ENCODE measurements at places on chromosomes 2 and 18.
A peak's percentile ranks its signal among the peaks of the same experiment; 100 is the strongest.

- peak; percentile 80 for DNase-seq
Measured at GRCh38 chr18:22432657-22433137, 15.0 kb upstream of the CTAGE1 start.

DNA sequence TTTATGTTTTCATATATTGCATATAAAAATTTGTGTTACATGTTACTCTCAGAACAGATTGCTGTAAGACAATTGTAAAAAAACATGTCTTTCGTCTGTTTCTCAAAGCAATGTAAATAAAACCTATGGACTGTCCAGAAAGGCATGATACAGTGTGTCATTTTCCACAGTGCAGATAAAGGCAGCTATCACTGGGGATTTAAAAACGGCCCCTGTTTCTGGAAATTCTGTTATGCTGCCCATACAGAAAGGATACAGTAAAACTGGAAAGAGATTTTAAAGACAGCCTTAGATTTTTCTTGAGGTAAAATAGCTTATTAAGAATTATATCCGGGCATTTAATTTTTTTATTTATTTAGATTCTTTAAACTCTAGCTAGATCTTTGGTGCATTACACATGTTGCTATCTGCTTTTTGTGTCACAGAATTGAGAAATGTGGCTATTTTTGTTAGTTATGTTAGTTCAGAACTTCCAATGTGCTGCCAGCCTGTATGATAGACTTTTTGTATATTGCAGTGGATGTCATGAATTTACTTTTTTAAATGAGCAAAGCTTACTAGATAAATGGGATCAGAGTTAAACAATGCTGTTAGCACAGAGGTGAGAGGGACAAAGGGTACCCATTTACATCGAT lies 859 bp upstream of the INO80D start:
- DNase-seq, result peak; percentile 18

DNA sequence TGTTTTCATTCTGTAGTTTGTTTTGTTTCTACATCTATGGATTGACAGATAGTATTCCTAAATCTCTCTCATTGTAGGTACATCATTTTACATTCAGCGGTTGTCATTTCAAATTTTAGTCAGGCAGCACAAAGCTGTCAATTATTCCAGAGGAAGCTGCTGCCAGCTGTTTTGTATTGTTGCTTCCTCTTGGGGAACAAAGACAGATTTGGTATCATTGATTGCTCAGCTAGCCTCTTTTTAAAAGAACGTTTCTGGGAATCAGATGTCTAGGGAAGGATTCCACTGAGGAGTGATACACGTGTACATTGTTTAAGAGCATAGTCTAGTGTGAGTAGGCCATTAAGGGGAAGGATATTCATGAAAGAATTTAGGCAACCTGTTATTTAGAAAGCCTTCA lies 145.8 kb downstream of the AGPS start:
- no peak for DNase-seq

- DNase-seq, result no peak
Measured at GRCh38 chr18:48956356-48956755, 5.6 kb upstream of the SMAD7 start.

- DNase-seq, result no peak
Measured at GRCh38 chr18:35110554-35111485, 69.6 kb downstream of the MAPRE2 start.

- peak; percentile 87 for DNase-seq
Measured at GRCh38 chr2:211408483-211408891, 852.1 kb downstream of the CPS1 start.

DNA sequence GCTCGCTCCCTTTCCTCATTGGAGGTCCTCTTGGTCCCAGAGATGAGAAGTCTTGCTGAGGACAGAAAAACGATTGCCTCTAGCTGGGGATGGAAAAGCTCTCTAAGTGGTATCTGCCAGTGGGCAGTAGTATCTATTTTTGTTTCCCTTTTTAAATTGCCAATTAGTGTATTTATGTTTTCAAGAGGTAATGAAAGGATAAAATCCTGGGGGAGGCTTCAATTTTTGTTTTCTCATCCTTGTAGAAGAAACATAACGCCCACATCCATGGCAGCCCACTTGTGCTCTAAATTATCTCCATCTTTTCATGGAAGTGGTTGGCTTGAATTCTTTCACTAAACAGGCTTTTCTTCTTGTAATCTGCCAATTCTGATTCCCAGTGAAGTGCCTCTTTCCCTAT lies 14.3 kb downstream of the ANKRD29 start:
- no peak for DNase-seq

GRCh38 chr18:33239298-33239697 lies 201.2 kb downstream of the CCDC178 start:
- no peak for DNase-seq

DNA sequence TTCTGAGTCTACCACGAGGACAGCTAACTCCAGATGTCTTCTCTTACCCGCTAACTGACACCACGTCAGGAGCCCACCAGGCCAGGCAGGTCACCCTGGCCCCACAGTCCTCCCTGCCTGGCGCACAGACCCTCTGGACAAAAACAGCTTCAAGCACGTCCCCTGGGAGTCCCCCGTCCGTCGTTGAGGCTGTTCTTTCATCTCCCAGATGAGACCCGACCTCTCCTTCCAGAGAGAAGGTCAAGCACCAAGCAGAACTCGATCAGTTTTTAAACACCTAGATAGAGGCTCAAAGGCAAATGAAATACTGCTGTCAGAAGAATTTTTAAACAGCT lies 57.8 kb downstream of the PARD6G start:
- DNase-seq, result no peak

DNA sequence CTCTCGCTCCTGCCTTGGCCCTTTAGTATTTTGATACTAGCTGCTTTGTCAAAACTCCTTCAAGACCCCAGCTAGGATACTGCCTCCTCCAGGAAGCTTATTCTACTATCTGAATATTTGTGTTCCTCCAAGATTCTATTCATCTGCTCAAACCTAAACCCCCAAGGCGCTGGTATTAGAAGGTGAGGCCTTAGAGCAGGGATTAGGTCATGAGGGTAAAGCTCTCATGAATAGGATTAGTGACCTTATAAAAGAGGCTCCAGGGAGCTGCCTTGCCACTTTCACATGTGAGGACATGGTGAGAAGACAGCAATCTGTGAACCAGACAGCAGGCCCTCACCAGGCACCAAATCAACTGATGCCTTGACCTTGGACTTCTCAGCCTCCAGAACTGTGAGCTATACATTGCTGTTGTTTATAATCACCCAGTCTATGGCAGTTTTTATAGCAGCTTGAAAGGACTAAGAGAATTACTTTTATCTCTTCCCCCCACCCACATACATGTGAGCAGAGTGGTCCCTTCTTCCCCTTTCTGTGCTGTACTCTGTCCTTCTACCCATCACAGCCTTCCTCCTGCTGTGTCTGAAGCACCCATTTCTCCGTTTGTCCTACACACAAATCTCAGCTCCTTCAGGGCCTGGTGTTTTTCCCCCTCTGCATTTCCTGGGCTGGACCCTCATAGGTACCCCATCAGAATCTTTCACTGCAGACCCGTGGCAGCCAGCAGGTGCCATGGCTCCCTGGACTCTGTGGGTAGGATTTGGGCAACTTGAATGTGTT lies 54.5 kb downstream of the HS1BP3 start:
- no peak for DNase-seq
